Skeletal muscle cell (primary cell): ENCODE measurements at places on chromosomes 3 and 15.

GRCh38 chr3:186003610-186004009, 65.8 kb upstream of the TRA2B start:
- no peak for DNase-seq

- DNase-seq, result no peak
Observed at GRCh38 chr3:73752338-73752737, 127.6 kb upstream of the PDZRN3 start.

- no peak for DNase-seq
Observed at GRCh38 chr3:192867645-192868044, 50.0 kb downstream of the MB21D2 start.

GRCh38 chr15:56794165-56794552, 60.9 kb upstream of the ZNF280D start:
- no peak for DNase-seq

DNA sequence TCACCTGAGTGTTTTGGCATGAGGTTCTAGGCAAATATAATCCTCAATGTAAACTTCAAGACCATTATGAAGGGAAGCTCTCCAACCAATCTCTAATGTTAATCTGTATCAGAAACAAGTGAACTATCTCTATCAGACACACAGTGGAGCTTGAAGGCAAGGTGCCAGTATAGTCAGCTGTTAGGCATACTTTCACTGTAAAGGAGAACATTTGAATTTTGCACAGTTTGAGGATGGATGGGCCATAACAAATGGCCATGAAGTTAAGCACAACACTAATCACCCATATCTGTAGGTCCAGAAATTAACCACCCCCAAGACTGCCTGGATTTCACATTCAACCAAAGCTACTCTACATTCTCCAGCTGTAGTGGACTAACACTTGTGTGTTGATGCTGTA, 69.1 kb upstream of the LMOD3 start:
- no peak for DNase-seq

DNA sequence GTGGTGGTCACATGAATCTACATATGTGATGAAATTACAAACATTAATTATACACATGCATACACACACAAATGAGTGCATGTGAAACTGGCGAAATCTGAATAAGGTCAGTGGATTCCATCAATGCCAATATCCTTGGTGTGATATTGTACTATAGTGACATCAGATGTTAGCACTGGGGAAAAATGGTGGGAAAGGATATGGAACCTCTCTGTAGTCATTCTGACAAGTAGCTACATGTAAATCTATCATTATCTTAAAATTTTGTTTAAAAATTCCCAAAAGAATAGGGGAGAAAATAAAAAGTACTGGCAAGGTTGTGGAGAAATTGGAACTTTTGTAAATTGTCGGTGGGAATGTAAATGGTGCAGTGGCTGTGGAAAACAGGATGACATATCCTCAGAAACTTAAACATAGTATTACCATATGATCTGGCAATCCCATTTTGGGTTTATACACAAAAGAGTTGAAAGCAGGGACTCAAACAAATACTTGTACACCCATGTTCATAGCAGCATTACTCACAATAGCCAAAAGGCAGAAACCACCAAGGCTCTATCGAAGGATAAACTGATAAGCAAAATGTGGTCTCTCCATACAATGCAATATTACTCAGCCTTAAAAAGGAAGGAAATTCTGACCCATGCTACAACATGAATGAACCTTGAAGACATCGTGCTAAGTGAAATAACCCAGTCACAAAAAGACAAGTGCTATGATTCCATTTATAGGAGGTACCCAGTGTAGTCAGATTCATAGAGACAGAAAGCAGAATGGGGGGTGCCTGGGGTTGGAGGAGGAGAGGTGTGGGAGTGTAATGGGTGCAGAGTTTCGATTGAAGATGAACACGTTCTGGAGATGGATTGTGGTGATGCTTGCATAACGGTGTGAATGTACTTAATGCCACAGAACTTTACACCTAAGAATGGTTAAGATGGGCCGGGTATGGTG, 25.3 kb upstream of the HRH1 start:
- no peak for DNase-seq

DNA sequence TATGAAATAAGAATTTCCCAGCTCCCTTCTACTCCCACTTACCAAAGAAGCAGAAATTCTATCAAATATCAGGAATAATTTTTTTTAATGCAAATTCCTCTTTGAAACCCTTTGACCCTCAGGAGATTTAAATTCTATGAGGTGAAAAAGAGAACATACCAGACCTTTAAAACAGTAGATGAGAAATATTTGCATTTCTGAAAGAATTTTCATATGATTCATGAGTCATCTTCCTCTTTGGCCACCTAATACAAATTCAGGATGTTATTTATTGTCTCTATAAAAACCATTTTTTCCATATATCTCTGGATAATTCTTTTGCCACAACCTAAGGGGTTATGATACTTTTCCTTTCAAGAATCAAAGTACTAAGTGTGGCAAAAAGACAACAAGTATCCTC, 67.3 kb upstream of the ST3GAL6 start:
- no peak for DNase-seq

- DNase-seq, result no peak
Observed at GRCh38 chr3:30081904-30082303, 524.5 kb upstream of the TGFBR2 start.

GRCh38 chr3:193096076-193096475, 144.9 kb upstream of the PLAAT1 start:
- no peak for DNase-seq

- no peak for DNase-seq
Observed at GRCh38 chr15:92843326-92843725, 56.8 kb upstream of the CHD2 start.

- DNase-seq, result no peak
Observed at GRCh38 chr15:26838742-26839460, 28.0 kb upstream of the GABRA5 start.

DNA sequence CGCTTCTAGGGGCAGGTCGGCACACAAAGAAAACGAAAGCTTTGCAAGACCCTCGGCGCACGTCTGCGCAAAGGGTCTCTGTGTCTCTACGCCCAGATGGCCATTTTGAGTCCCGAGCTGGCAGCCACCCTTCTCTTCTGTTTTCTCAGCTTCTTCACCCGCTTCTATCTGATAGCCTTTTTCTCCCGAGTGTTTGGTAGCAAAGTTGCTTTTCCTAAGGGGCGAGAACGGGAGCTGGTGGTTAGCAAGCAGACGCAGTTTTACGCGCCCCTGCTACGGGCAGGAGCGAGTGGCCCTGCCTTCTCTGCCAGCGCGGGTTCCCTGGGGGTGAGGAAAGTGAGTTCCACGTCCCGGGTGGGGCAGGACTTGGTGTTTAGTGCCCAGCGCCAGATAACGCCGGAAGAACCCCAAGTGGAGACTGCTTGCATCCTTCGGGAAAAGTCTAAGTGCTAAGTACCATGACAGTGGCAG, 2.9 kb upstream of the MKRN2 start:
- no peak for DNase-seq

- DNase-seq, result no peak
Observed at GRCh38 chr3:29412110-29412509, 131.2 kb downstream of the RBMS3 start.

GRCh38 chr15:36392676-36393266, 186.7 kb upstream of the CDIN1 start:
- DNase-seq, result no peak

DNA sequence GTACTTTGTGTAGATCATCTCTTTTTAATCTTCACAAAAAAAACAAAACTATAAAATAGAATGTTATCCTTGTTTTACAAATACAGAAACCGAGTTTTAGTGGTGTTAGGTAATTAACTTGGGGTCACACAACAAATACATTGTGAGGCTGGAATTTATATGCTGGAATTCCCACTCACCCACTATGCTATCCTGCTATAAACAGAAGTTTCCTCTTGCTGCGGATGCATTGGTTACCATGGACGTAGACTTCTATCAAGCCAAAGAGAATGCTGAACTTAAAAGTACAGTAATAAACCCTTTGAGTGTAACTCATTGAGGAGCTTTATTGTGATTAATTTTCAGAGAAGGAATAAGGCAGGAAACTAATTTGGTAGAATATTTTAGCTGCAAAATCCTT, 9.2 kb downstream of the SNAP23 start:
- no peak for DNase-seq

DNA sequence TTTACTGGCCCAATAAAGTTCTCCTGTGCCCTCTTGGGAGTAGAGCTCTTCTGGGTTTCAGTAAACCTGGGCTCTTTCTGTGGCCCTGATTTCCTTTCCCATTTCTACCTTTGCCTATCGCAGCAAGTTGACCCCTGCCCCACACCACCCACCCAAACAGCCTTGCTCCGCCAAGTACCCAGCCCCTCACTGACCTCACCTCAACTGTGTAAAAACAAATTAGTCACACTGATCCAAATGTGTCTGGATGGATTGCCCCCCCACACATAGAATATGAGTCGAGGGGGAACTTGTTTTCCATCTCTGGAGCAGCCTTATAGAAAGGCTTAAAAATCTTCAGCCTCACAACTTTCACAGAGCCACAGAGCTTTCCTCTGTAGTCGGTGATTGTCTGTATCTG, 28.6 kb upstream of the VEPH1 start:
- DNase-seq, result no peak

DNA sequence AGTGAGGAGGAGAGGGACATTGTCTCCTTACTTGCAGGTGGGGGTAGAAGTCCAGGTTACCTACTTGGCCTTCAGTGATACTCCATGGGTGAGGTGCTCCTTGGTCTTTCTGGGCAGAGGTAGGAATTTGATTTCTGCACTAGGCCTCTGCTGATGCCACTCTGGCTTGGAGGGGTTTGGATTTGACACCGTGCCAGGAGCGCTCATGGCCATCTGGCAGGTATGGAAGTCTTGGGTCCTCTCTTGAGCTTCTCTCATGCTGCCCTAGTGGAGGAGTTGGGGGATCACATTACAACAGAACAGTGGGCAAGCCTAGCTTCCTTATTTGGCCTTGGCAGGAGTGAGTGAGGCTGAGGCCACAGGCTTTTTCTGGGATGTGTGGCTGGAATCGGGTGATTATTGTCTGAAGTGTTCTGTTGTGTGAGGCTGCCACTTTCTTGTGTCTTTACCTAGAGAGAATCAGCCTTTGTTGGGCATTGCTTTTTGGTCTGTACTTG, 525.0 kb downstream of the GABRG3 start:
- no peak for DNase-seq

DNA sequence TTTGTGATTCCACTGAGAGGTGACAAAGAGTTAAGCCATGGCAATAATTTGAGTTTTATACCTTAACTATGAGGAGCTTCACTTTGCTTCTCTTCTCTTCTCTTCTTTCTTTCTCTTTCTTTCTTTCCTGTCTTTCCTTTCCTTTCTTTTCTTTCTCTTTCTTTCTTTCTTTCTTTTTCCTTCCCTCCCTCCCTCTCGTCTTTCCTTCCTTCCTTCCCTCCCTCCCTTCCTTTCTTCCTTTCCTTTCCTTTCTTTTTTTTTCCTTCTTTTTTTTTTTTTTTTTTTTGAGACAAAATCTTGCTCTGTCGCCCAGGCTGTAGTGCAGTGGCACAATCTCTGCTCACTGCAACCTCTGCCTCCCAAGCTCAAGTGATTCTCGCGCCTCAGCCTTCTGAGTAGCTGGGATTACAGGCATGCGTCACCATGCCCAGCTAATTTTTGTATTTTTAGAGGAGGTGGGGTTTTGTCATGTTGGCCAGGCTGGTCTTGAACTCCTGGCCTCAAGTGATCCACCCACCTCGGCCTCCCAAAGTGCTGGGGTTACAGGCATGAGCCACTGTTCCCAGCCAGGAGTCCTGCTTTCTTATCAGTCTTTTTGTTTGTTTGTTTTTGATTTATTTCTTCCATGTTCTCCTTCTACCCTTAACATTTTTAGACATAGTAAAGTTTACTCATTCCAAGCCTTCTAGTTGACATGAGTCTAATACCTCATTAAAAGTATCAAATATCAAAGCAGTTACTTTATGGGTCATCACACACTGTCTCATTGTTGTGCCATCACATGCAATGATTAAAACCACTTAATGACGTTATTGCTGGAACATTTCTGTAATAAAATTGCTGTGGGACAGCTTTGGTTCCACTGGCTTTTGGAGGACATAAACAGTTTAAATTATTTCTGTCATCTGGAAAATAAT, 29.9 kb downstream of the SLC49A4 start:
- no peak for DNase-seq

- no peak for DNase-seq
Observed at GRCh38 chr15:91150502-91151160, 50.6 kb downstream of the SV2B start.

- no peak for DNase-seq
Observed at GRCh38 chr3:196225763-196226364, 9.5 kb downstream of the SLC51A start.

DNA sequence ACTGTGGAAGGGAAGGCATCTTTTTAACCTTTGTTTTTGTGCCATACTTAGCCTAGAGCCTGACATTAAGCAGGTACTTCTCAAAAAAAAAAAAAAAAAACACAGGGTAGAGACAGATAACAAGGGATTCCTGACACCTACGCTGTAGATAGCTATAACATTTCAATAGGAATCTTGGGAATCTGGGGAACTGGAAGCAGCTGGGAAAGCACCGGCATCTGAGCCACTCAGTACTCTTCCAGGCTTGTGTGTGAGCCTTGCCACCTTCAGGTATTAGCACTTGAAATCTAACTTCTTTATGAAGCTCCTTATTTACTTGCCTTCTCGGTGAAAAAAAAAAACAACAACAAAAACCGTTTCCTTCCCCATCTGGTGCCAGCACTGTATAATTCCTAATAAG, 46.8 kb downstream of the PIK3CA start:
- no peak for DNase-seq

GRCh38 chr3:71285086-71285485, 298.4 kb downstream of the FOXP1 start:
- DNase-seq, result no peak

DNA sequence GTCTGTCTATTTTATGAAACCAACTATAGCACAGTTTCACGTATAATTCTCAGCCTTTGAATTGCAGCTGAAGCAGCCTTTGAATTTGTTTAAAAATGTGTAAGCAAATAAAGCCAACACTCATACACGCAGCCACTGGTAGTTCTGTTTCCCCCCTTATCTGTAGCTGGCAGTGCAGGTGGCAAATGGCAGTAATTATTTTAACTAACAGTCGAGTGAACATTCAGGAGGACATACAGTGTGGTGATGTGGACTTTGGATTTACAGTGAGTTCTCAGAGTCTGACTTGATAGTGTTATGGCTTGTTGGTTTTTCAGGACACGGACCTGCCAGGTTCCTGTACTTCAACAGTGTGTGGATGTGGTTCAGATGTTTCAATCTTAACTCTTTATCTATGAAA, 64.0 kb upstream of the SKOR1 start:
- DNase-seq, result no peak

GRCh38 chr3:197791892-197792647, 1.0 kb downstream of the LRCH3 start:
- DNase-seq, result no peak

DNA sequence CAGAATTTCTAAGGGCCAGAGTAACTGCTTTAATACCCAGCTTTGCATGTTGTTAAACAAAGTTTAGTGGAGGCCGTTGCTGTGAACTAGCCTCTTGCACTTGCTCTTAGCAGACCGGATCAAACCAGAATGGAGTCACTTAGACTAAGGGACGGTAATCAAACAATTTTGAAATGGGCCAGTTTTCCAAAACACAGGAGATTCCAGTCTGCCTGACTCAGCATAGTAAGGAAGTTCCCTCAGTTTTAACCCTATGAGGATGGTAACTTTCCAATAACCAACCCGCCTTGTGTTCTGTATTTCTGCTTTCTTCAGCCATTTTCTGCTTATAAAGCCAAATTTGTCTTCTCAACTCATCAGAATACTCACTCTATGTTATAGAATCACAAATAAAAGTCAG, 77.2 kb upstream of the WDR72 start:
- DNase-seq, result no peak
